ENCODE measurements at places on chromosomes 7 and 10.

DNA sequence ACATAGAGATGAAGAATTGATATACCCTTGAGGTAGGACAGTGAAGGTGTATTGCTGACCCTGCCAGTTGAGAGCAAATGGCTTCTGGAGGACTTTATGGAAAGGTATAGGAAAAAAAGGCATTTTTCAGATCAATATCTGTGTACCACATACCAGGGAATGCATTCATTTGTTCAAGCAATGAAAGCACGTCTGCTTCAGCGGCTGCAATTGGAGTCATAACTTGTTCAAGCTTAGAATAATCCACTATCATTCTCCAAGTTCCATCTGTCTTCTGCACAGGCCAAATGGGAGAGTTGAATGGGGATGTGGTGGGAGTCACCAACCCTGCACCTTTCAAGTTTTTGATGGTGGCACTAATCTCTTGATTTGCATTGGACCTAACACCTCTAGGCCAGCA is 249.6 kb upstream of the PTER start:
- no peak for DNase-seq

DNA sequence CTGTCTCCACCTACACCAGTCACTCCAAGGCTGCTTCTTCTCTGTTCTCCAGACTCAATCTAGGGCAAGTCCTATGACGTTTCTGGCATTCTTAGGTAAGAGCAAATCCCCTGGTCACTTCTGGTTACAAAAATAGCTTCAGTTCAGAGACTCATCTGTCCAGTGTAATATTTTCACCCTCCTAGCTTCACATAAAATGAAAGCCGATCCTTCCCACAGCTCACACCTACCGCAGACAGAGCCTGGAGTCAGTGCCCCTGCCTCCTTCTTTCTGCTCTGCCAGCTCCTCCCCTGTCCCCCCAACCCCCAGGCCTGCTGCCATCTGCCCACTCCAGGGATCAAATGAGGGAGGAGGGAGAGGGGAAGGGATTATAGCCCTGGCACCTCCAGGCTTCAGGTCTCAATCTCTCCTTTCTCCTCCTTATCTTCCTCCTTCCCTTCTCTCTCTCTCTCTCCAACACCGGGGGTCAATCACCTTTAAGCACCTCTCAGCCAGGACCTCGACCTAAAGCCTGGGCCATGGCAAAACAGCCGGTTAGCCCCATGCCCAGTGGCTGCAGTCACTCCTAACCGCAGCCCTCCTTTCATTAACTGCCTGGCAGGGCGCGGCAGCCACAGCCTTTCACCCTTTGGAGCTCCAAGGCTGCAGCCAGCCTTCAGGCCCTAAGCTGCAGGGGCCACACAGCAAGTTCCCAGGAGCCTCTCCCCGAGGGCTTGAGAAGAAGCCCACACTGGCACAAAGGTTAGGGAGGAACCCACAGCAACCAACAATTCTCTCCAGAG is 292.6 kb upstream of the MGMT start:
- DNase-seq: no peak

GRCh38 chr10:84837877-84838276 is 509.5 kb downstream of the CCSER2 start:
- DNase-seq: no peak

GRCh38 chr10:124619195-124619594 is 125.0 kb downstream of the FAM53B start:
- DNase-seq: peak; percentile 63

DNA sequence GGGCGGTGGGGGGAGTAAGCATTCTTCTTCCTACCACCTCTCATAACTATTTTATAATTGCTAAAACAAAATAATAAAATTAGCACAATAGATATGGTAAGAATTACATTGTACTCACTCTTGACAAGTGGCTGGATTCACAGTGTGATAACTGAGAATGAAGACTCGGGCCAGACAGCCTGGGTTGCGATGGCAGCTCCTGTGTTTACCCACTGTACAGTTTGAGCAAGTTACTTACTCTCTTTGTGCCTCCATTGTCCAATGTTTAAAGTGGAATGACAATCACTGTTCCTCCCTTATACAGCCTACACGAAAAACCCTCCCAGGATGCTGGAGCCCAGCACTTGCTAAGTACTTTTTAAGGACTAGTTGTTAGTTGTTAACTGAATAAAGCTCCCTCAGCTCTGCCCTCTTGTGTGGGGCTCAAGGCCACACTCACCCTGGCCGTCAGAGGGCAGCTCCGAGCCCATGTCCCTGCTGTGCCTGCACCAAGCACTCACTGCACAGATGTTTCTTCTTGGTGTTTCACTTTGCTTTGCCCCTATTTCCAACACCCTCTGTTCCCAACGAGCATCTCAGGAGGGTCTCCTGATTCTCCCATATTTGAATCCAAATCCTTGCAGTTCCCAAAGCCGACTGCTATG is 56.4 kb upstream of the NPS start:
- no peak for DNase-seq

DNA sequence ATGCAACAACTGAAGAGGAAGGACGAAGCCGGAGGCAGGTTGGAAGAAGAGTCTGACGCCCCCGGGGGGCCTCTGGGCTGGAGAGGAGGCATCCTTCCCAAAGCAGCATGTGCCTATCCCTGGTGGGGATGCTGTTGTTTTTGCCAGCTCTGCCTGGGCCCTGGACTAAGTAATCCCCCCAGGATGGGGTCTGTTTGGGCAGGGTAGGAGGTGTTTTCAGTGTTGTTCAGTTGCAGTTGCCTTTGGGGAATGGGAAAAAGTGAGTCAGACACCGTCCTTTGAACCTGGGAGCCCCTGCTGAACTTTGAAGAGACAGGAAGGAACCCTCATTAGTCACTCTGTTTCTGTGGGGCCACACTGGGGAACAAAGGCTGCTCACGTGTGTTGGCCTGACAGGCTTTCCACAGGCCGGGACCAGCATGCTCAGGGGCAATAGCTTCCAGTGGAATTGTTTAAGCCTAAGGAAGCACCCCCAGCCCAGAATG is 35.2 kb upstream of the GDF10 start:
- DNase-seq: no peak

DNA sequence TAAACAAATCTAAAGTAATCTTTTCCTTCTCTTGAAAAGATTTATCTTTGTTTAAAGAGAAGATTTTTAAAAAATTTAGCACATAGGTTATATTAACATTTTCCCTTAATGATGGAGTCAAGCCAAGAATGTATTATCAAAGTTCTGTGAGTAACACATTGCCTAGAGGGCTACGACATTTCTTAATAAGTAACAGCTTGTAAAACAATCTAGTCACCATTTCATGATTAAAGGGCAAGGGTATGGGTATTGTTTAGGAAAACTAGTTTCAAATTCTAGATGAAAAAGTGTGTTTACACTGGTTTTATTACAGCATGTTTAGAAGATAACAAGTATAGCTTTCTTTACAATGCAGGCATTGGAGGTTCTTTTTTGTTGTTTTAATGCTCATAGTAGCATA is 28.6 kb upstream of the LAMB4 start:
- no peak for DNase-seq

- no peak for DNase-seq
Observed at GRCh38 chr10:114258274-114258840, 19.3 kb downstream of the VWA2 start.

DNA sequence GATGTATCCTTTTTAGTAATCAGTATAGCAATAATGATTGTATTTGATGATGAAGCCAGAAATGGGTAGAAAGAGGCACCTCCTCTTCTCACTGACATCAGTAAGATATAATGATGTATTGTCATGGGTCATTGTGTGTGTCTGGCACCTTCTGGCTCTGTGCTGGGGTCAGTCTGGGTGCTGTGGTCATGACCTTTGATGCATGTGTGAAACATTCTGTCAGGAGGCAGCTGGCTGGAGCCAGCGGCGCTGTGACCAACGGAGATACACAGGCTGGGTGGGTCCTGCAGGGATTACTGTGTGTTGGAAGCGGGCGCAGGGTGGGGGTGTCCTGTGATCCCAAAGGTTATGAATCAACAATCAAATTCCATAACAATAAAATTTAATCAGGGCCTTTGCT is 35.2 kb downstream of the EEPD1 start:
- no peak for DNase-seq

- DNase-seq: no peak
Observed at GRCh38 chr7:154777023-154777422, 225.9 kb downstream of the PAXIP1 start.

- DNase-seq: no peak
Observed at GRCh38 chr10:125082881-125083575, 77.3 kb downstream of the CTBP2 start.

DNA sequence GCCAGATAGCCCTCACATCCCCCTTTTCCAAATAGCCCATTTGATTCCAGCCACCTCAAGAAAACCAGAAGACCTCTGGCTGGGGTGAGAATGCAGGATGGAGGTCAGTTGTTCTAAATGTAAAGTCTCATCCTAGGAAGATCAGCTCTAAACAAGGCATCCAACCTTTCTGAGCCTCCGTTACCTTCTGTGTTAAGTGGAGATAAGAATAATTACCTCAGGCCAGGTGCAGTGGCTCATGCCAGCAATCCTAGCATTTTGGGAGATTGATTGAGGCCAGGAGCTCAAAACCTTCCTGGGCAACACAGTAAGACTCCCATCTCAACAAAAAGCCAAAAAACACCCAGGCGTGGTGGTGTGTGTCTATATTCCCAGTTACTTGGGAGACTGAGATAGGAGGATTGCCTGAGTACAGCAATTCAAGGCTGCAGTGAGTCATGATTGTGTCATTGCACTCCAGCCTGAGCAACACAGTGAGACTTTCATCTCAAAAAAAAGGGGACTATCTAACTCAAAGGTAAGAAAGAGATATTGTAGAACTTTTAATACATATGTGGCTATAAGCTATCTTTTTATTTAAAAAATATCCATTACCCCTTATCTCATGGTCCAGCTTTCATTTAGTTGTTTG is 43.5 kb downstream of the PRTFDC1 start:
- DNase-seq: no peak

- no peak for DNase-seq
Observed at GRCh38 chr10:111967547-111967946, 216.0 kb downstream of the GPAM start.

DNA sequence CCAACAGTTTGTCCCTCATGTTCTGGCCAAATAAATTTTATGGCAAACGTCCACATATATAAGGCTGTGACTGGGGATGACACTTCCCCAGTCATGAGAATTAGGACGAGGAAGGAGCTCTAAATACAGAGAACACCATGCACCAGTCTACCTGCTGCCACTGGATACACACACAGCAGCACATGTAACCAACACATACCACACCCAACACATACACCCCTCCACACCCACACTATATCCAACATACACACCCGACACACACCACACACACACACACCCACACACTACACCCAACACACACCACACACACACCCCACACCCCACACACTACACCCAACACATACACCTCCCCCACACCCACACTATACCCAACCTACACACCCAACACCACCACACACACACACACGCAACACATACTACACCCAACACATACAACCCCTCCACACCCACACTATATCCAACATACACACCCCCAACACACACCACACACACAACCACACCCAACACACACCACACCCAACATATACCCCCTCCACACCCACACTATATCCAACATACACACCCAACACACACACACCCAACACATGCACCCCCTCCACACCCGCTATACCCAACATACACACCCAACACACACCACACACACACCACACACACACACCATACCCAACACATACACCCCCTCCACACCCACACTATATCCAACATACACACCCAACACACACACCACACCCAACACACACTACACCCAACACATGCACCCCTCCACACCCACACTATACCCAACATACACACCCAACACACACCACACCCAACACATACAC is 74.1 kb downstream of the HIPK2 start:
- DNase-seq: no peak
